ENCODE measurements at places on chromosomes 5 and 9. TPM values are rescaled to one million over a fixed set of nuclear protein-coding genes. Genes with fewer than 3 reads are reported as not detected.

DNA sequence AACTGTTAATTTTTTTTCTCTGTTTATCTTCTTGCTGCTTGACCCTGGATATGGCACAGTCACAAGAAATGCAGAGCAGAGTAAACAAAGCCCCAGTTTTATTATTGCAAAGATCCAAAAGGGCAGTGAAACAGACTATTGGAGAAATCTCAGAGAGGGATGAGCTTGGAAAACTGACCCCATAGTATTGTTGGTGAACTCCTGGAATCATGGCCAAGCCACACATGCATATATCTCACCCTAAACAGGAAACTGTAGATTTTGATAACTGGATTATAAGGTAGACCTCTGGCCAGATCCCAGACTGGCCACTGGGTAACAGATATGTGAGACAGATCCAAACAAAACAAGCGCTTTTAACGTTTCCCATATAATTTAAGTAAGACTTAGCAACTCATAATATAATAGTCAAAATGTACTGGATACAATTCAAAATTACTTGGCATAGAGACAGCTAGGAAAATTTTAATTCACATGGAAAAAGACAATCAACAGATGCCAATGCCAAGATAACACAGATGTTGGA, 263.5 kb upstream of the SEMA6A start:
- peak; percentile 69 for DNase-seq

- no peak for DNase-seq
Measured at GRCh38 chr5:55665065-55665464, 47.1 kb downstream of the SLC38A9 start.

- DNase-seq: no peak
Measured at GRCh38 chr5:10102706-10103497, 146.8 kb downstream of the ATPSCKMT start.

GRCh38 chr5:154508114-154508513, 30.1 kb upstream of the HAND1 start:
- no peak for DNase-seq

- no peak for DNase-seq
Measured at GRCh38 chr5:87432460-87432859, 19.7 kb upstream of the CCNH start.

DNA sequence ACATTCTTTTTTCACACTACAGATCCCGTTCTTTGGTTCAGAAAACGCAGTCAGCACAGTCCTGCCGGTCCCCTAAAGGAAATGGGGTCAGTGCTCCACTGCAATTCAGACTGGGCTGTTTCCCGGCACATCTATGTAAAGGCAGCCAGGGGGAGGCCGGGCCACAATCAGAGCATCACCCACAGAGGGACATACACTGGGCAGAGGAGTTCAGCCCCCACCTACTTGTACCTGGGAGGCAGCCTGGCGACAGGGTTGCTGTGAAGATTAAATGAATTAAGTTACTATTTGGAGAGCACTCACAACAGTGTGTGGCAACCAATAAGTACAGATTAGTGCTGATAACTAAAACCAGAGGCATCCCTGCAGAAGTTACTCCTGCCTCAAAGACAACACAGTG, 4.5 kb downstream of the PTPN3 start:
- DNase-seq: no peak

DNA sequence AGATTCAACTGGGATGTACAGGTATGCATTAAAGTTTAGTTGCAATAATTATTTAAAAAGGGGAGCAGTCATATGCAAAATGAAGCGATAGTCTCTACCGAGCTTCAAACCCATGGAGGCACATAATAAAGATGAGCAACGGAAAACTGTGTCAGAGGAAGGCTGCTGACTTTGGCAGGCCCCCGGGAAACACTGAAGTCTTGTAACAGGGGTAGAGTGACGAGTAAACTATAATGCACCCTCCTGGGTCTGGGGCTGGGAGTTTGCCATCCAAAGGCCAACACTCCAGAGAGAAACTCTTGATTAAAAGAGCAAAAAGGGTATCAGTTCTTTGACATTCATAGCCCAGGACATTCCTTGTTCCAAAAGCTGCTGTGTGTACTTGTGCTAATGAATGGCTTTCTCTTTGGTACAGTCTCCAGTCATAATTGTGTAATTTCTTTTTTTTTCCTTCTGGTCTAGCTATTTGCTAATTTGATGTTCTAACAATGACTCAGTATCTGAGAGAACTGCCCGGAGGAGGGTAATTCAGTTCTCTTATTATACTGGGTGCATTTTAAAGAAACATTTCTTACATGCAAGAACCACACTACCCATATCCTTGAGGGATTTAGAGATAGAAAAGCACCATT, 59.2 kb downstream of the TNC start:
- no peak for DNase-seq

DNA sequence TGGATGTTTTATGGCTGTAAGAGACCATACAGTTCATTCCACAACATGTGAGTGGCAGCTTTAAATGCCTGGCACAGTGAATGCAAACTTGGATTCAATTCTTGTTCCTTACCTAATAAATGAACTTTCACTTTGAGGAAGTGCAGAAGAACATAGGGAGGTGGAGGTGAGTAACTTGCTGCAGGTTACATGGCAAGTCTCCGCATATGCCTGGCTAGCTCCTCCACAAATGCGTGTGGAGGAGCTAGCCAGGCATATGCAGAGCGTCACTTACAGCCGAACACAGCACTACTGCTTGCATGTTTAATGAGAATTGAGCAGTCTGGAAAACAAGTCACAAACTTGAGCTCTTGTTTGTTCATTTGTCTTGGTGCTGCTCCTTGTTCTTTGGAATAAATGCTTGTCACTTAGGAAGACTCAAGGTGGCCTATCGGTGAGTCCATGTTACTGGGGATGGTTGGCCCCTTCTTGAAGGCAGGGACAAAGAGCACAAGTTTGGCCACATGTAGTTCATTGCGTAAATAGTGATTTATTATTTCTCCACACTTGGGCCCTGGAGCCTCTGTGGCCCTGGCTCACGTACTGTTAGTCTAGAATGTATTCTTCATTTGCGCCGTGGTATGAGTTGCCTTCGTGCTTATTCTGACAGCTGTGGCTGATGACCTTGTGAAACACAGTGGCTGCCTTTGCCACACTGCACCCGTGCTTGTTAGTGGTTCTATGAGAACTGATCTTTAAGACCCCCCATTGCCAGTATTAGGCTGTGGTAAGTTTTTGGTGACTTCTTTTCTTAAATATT, 3.1 kb downstream of the ISOC1 start:
- no peak for DNase-seq

DNA sequence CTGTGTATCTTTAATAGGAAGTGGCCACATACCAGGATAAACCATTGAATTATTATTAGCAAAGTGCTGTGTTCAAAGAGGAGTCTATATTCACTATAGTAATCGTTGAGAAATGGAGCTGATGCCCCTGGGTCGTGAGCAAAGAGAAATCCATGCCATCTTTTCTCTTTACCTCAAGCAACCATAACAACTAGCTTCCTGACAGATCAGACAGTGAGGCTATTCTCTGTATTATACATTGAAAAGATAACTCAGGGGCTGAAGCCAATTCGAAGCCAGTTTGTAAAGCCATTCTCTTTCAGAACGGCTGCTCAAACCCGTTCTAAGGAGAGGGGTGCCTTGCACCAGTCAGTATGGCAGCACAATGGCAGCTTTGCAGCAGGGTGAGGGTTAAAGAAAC, 680.6 kb downstream of the SEMA5A start:
- no peak for DNase-seq

GRCh38 chr9:134399435-134400056, 73.3 kb downstream of the RXRA start:
- no peak for DNase-seq

GRCh38 chr5:135537271-135537670, 1.5 kb upstream of the NEUROG1 start:
- no peak for DNase-seq

DNA sequence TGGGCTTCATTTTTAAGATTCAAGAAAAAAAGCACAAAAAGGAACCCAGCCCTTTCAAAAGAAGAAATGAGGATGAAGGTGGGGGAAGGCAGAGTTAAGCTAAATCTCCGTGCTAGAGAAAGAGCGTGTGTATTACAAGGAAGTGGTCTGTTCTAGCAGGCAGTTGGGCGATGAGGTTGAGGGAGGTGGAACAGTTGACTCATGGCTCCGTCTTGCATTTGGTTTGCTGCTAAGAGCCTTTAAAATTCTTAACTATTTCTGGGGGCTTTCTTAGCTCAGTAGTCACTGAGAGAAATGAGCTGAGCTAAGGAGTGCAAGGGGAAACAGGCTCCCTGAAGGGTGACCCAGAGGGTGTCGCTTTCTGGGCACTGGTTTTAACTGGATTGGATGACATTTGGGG, 117.4 kb downstream of the GCNT1 start:
- peak; percentile 73 for DNase-seq

GRCh38 chr9:117957267-117957666, 253.1 kb downstream of the TLR4 start:
- no peak for DNase-seq

GRCh38 chr5:83570916-83571315, 99.4 kb downstream of the VCAN start:
- DNase-seq: no peak

- no peak for DNase-seq
Measured at GRCh38 chr5:56310711-56311204, 77.6 kb upstream of the ANKRD55 start.

- DNase-seq: no peak
Measured at GRCh38 chr5:96999856-97000255, 64.0 kb downstream of the LNPEP start.

GRCh38 chr5:134184155-134185135, 7.7 kb upstream of the SKP1 start:
- peak; percentile 61 for DNase-seq

Gene IL5
- not detected for total RNA-seq

Gene SV2C
- under 0.01 TPM for total RNA-seq

Gene VLDLR
- total RNA-seq: 18.9 TPM

Gene JMY
- 9.1 TPM for total RNA-seq

Gene PCA3
- total RNA-seq: 0.58 TPM

Gene SYK
- total RNA-seq: 3.7 TPM

Gene OTP
- not detected for total RNA-seq

Gene OR1Q1
- not detected for total RNA-seq

Gene SPATA31A3
- not detected for total RNA-seq

Gene HSPB3
- total RNA-seq: 207 TPM

Gene DMRT1
- total RNA-seq: not detected

Gene RLN2
- total RNA-seq: 0.71 TPM

Gene PRR7
- 0.93 TPM for total RNA-seq

Gene PCDHB4
- total RNA-seq: 1.8 TPM

Gene PTGES
- total RNA-seq: 7.9 TPM

All from muscle of leg (tissue), 16 donors.